T-cell (primary cell): ENCODE measurements at places on chromosomes 4 and X.

DNA sequence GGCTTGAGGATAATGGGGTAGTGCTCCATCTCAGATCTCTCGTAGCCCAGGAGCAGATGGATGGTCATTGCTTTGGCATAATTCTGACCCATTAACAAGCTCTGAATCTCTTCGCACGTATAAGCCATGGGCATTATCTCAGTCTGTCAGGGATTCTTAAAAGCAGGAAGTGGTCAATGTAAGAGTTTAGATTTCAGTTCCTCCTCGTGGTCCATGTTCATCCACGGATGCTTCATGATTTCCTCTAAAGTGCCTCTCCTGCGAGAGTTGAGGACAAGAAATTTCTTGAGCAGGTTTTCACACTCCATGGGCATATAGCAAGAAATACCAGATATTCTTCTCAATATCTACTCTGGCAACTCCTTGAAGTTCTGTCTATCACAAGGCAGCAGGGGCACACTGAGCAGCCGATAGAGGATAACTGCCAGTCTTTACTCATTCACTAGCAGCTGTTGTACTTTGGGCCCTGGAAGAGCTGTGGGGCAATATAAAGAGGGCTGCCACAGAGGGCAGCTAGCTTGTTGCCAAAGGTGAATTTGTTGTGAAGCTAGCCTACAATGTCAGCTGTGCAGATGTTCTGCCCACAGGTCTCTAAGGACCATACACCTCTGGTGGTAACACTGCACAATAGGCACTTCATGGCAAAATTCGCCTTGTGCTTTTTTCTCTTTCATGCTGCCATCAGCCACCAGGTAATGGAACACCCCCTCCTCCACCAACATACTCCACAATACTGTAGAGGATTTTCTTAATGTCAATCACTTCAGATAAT lies 52.0 kb upstream of the WDR17 start:
- no peak for DNase-seq

DNA sequence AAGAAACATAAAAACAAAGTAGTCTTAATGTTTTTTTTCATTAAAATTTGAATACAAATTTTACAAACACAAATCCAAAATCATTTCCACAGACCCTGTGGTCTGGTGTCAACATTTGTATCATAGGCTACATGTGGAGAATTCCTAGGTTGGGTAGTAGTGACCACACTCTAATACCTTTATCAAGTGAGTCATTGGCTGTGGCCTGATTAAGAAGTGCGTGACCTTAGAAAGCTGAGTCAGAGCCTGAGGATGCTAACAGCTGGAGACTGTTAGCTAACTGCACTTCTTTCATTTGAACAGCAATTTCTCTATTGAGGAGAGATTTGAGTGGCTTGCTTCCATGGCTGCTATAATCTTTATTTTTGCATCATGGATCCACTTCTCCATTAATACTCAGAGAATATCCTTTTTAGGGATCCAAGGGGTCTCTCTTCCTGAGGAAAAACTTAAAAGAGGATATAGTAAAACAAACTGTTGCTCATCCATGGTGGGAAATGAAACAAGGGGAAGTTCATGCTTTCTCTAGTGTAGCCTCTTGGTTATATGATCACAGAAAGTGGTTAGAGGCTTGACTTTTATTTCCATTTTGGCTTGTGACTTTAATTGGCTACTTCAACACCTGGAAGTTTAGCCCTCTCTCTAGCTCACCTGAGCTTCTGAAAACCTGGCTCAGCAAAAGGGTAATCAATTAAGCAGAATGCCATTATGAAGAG lies 335.8 kb downstream of the PABPC4L start:
- no peak for DNase-seq

DNA sequence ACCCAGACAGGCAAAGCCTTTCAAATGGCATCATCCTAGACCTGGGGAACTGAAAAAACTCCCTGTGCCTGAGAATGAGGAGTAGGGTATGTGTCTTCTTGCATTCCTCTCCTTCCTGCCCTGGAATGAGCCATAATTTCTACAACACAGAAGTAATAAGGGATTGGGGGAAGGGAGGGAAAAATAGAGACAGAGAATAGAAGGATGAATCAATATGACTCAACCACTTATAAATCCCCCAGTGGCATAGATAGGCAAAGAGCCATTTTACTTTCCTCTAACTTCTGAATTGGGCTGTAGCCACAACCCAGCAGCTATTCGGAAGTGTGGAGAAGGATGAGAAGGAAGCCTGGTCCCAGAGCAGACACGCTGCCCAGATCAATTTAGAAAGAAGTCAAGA lies 99.9 kb downstream of the NHS start:
- DNase-seq, result no peak

DNA sequence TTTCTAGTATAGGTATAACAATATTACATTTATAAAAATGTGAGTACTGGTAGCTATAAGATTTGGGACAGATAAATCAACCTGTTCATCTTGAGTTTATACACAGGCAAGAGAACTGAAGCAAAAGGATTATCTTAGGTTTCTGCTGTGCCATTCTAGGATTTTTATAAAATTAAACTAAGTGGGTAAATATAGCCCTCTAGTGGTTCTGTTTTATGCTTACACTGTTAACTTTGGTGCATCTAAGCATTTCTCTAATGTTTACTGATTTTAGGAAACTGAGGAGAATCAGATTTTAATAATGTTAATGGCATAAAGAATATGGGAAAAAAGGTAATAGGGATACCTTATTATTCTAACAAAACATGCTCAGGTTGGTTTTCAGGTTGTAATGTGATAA lies 1.1 kb upstream of the RRH start:
- DNase-seq, result no peak

GRCh38 chrX:109347632-109348031 lies 134.3 kb downstream of the GUCY2F start:
- no peak for DNase-seq

DNA sequence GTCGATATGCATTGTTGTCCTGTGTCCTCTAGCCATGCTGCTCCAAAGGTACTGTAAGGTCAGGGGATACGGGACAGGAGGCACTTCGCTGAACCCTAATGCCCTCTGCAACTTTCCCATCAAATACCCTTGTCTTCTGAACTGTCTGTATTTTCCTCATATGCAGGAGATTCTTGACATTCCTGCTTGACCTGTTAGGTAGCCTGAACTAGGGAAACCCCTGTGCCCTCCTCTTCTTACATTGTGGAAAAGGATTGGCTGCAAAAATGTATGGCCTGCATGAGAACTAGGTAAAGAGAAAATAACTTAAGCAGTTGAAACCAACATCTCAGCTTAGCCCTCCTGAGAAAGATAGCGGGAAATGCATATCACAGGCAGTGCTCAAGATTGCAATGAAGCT lies 11.4 kb downstream of the RTL8B start:
- no peak for DNase-seq

- DNase-seq, result no peak
Measured at GRCh38 chr4:36310793-36311192, 29.4 kb downstream of the DTHD1 start.
